ENCODE measurements at places on chromosomes 6 and 20. TPM values are rescaled to one million over a fixed set of nuclear protein-coding genes. Genes with fewer than 3 reads are reported as not detected.

GRCh38 chr20:7940341-7940740, at the start of gene HAO1:
Gene HAO1 (minus strand): TSS chr20:7940458. CDS start chr20:7940422, 36 bp downstream.
- peaks cover 23% of the 10 kb centered on the region for H3K4me1 ChIP-seq
- peak; percentile 40 for DNase-seq
- H3K4me3 ChIP-seq: no peak within 1 kb of the TSS
- no peaks in the 10 kb centered on the region for H3K36me3 ChIP-seq
- H3K27ac ChIP-seq: no peak within 1 kb of the TSS

TMEM242 gene
- total RNA-seq: 11.1 TPM

- H3K4me3 ChIP-seq: peak overlapping the region; percentile 25
- H3K27me3 ChIP-seq: no peaks in the 10 kb centered on the region
- H3K4me1 ChIP-seq: peaks cover 62% of the 10 kb centered on the region
- 0 out of 3 replicates have a peak, but pooled peaks cover under 1% of the 10 kb centered on the region for H3K36me3 ChIP-seq
- DNase-seq: peak; percentile 89
These were observed 153.5 kb downstream of the ZMYND8 start for GRCh38 chr20:47202733-47203667.

DNA sequence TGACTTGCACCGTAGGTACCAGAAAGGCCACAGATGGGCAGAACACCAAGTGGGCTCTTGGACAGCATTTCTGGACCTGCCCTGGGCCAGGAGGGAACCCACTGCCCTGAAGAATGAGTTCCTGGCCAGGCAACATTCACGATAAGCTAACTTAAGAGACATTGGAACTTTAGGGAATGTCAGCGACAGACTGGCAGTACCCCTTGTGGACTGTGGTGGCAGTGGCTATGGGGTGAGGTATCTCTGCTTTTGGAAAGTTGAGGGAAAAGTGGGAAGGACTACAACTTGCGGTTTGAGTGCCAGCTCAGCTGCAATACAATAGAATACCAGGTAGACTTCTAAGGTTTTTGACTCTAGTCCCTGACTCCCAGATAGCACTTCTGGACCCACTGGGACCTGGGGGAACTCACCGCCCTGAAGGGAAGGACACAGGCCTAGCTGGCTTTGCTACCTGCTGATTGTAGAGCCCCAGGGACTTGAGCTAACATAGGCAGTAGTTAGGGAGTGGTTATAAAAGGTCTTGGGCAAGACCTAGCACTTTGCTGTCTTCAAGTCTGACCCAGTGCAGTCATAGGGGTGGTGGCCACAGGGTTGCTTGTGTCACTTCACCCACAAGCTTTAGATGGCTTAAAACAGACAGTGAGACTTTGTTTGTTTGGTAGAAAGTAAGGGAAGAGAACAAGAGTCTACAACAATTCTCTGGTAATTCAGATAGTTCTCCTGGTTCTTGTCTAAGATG, 617.6 kb downstream of the COL12A1 start:
- no peaks in the 10 kb centered on the region for H3K36me3 ChIP-seq
- DNase-seq: no peak
- no peaks in the 10 kb centered on the region for H3K4me1 ChIP-seq
- no peaks in the 10 kb centered on the region for H3K27me3 ChIP-seq

- no peak overlapping the region for H3K27ac ChIP-seq
- no peak for DNase-seq
- peaks cover 3% of the 10 kb centered on the region for H3K36me3 ChIP-seq
These were observed 13.0 kb downstream of the SERPINB1 start for GRCh38 chr6:2828629-2829028.

DNA sequence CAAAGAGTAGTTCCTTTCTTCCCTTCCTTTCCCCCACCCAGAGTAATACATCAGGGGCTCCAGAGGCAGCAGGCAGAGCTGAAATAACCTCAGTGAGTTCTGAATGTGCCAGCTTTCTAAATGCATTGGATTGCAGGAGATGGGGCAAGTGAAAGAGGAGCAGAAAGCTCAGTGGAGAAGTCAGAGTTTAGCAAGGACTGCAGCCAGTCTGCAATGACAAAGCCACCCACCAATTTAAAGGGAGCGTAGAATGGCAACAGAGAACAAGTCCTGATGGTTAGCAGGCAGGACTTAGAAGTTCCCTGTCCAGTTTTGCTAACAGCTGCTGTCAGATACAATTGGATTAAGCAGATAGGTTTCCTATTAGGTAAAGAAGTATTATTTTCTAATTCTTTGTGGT, 203.4 kb upstream of the RIN2 start:
- no peaks in the 10 kb centered on the region for H3K36me3 ChIP-seq
- DNase-seq: no peak
- no peak overlapping the region for H3K27ac ChIP-seq
- H3K4me1 ChIP-seq: no peaks in the 10 kb centered on the region
- peaks cover 7% of the 10 kb centered on the region for H3K27me3 ChIP-seq
- no peak overlapping the region for H3K4me3 ChIP-seq

KCNK16 gene
- not detected for total RNA-seq

GRCh38 chr6:139860203-139860602, 485.8 kb upstream of the CITED2 start:
- H3K4me3 ChIP-seq: no peak overlapping the region
- no peak for DNase-seq
- H3K27ac ChIP-seq: no peak overlapping the region
- no peaks in the 10 kb centered on the region for H3K27me3 ChIP-seq

GRCh38 chr20:38230957-38231526, 29.5 kb downstream of the KIAA1755 start:
- H3K4me1 ChIP-seq: peaks cover 12% of the 10 kb centered on the region
- H3K36me3 ChIP-seq: no peaks in the 10 kb centered on the region
- peaks cover 27% of the 10 kb centered on the region for H3K27me3 ChIP-seq
- no peak overlapping the region for H3K4me3 ChIP-seq
- DNase-seq: no peak

SLC18B1 gene
- 9.1 TPM for total RNA-seq

GRCh38 chr6:66948106-66948505, 1241.1 kb upstream of the EYS start:
- H3K4me1 ChIP-seq: no peaks in the 10 kb centered on the region
- no peak for DNase-seq
- no peak overlapping the region for H3K27ac ChIP-seq
- H3K36me3 ChIP-seq: no peaks in the 10 kb centered on the region
- H3K4me3 ChIP-seq: no peak overlapping the region
- no peaks in the 10 kb centered on the region for H3K27me3 ChIP-seq

- H3K27me3 ChIP-seq: no peaks in the 10 kb centered on the region
- DNase-seq: no peak
- H3K4me1 ChIP-seq: no peaks in the 10 kb centered on the region
- H3K4me3 ChIP-seq: no peak overlapping the region
These were observed 18.7 kb downstream of the IL20RA start for GRCh38 chr6:137025786-137026730.

DNA sequence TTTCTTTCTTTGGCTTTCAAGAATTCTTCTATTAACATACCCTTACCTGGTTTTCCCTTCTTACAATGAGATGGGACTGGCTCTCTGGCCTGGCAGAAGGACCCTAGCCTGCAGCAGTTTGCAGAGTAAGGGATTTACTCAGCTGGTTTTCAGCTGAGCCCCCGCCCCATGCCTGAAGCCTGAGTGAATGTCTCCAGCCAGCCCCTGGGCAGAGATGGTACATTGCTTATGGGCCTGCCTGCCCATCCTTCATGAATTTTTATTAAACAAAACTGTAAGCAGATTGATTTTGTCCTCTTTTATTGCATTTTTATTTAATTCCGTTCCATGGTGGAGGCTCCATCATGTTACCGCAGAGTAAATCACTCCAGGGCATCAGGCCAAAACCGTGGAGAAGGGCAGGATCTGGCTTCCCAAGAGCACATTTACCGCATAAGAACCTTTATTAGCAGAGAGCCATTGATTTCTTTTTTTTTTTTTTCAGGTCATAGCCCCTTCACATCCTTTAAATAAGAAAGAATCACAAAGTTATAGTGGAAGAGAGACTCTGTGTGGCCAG, 316.2 kb downstream of the DHX35 start:
- no peak for DNase-seq
- H3K27ac ChIP-seq: no peak overlapping the region
- no peak overlapping the region for H3K4me3 ChIP-seq
- no peaks in the 10 kb centered on the region for H3K36me3 ChIP-seq
- H3K4me1 ChIP-seq: no peaks in the 10 kb centered on the region

- DNase-seq: no peak
- no peak overlapping the region for H3K4me3 ChIP-seq
- H3K27me3 ChIP-seq: no peaks in the 10 kb centered on the region
- H3K27ac ChIP-seq: no peak overlapping the region
These were observed 14.6 kb downstream of the MAVS start for GRCh38 chr20:3861191-3861590.

GRCh38 chr6:166560222-166560621, 26.3 kb downstream of the RAMACL start:
- H3K4me1 ChIP-seq: no peaks in the 10 kb centered on the region
- H3K27me3 ChIP-seq: peaks cover 75% of the 10 kb centered on the region
- no peak overlapping the region for H3K4me3 ChIP-seq
- DNase-seq: no peak
- no peak overlapping the region for H3K27ac ChIP-seq

SLC12A5 gene
- 5.3 TPM for total RNA-seq

- no peaks in the 10 kb centered on the region for H3K27me3 ChIP-seq
- H3K4me1 ChIP-seq: no peaks in the 10 kb centered on the region
- no peak overlapping the region for H3K4me3 ChIP-seq
- DNase-seq: no peak
- H3K36me3 ChIP-seq: no peaks in the 10 kb centered on the region
These were observed 114.2 kb upstream of the SSTR4 start for GRCh38 chr20:22920898-22921297.

DNA sequence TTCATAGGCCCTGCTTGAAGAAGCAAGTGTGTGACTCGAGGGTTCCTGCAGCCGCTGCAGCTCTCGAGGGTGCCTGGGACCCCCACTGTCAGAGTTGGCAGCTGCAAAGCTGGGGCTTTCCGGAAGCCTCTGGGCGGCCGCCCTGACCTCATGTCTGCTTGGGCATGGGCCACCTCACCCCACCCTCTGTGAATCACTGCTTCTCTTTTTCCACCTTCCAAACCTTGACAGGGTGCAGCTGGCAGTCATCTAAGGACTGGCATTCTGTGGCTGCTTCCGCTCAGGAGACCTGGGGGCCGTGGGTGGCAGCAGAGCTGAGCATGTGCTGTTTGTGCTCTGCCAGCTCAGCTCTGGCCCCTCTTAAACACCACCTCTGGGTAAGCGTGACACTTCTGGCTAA, 32.0 kb downstream of the ERMARD start:
- no peak overlapping the region for H3K4me3 ChIP-seq
- peaks cover 22% of the 10 kb centered on the region for H3K4me1 ChIP-seq
- no peak overlapping the region for H3K27ac ChIP-seq
- DNase-seq: no peak
- no peaks in the 10 kb centered on the region for H3K27me3 ChIP-seq

DLL1 gene
- total RNA-seq: not detected

DEFB124 gene
- total RNA-seq: not detected

KLC4 gene
- total RNA-seq: 45.8 TPM

GRCh38 chr6:20260360-20260759, 48.1 kb upstream of the MBOAT1 start:
- H3K27ac ChIP-seq: no peak overlapping the region
- no peaks in the 10 kb centered on the region for H3K27me3 ChIP-seq
- DNase-seq: no peak
- no peaks in the 10 kb centered on the region for H3K36me3 ChIP-seq
- no peak overlapping the region for H3K4me3 ChIP-seq

- no peaks in the 10 kb centered on the region for H3K36me3 ChIP-seq
- no peak overlapping the region for H3K27ac ChIP-seq
- no peak overlapping the region for H3K4me3 ChIP-seq
- DNase-seq: no peak
These were observed 136.7 kb downstream of the MMUT start for GRCh38 chr6:49326347-49326746.

DNA sequence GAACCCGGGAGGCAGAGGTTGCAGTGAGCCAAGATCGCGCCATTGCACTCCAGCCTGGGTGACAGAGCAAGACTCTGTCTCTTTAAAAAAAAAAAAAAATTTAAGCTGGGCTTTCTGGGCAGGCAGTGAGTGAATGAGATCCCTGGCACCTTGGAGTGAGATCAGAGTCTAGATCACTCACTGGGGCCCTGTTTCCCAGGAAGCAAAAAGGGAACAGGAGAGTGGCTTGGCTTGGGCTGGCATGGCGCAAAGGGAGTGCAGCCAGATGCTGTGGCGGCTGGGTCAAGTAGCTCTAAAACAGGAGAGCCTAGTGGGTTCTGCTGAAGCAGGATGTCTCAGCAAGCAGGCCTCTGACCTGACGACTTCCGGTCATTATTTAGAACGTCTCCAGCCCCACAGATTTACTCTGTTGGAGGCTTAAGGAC, 10.4 kb downstream of the PLCG1 start:
- H3K27ac ChIP-seq: peak overlapping the region; percentile 9
- no peak for DNase-seq
- H3K27me3 ChIP-seq: no peaks in the 10 kb centered on the region
- H3K4me1 ChIP-seq: peaks cover 75% of the 10 kb centered on the region

GRCh38 chr20:11437611-11438380, 479.9 kb upstream of the BTBD3 start:
- no peak overlapping the region for H3K4me3 ChIP-seq
- H3K27me3 ChIP-seq: no peaks in the 10 kb centered on the region
- DNase-seq: no peak
- H3K4me1 ChIP-seq: no peaks in the 10 kb centered on the region
- H3K36me3 ChIP-seq: no peaks in the 10 kb centered on the region

DNA sequence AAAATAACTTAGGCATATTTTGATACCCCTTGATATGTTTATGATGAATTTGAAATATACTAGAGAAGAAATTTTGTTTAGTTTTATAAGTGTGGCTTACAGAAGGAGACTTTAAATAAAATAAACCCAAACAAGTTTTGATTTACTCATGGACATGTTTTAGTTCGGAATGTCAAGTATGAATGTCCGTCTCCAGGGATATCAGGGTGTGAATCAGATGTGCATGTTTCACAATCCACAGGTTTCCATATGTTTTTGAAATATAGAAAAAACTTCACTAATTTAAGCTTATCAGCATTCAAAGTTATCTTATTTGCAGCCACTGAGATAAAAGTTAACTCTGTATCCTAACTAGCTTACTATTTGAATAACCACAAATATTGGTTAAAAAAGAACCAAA, 51.5 kb downstream of the PLCB1 start:
- DNase-seq: no peak
- H3K4me1 ChIP-seq: peaks cover 23% of the 10 kb centered on the region
- H3K36me3 ChIP-seq: no peaks in the 10 kb centered on the region

LAMA4 gene
- total RNA-seq: not detected

GRCh38 chr6:170150590-170150945, 140.3 kb downstream of the DLL1 start:
- H3K4me1 ChIP-seq: peaks cover 18% of the 10 kb centered on the region
- no peak for DNase-seq
- no peak overlapping the region for H3K4me3 ChIP-seq
- peaks cover 66% of the 10 kb centered on the region for H3K27me3 ChIP-seq
- H3K36me3 ChIP-seq: no peaks in the 10 kb centered on the region
- H3K27ac ChIP-seq: no peak overlapping the region

MEP1A gene
- 0.10 TPM for total RNA-seq

PDE10A gene
- not detected for total RNA-seq

DNA sequence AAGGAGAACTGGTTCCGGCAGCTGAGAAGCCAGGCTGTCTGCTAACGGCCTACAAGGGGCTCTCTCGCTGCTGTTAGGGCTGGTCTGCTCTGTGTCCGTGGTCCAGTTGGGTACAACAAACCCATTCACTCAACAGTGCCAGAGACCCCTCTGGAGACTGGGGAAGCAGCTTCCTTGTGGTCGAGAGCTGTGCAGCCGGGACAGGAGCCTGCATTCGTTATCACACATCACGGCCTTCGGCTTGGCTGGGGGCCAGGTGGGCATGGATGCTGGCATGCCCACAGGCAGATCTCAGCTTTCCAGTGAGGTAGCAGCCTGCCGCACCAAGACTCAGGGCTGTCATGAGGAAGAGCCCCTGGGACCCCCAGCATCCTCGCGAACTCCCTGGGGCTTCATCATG, 124.7 kb downstream of the PREX1 start:
- no peak overlapping the region for H3K4me3 ChIP-seq
- peaks cover 7% of the 10 kb centered on the region for H3K4me1 ChIP-seq
- no peak overlapping the region for H3K27ac ChIP-seq
- H3K36me3 ChIP-seq: no peaks in the 10 kb centered on the region
- H3K27me3 ChIP-seq: no peaks in the 10 kb centered on the region

All from HepG2 (cell line).